ENCODE measurements at places on chromosomes 5 and 9.

GRCh38 chr5:8907168-8907868 is 638.6 kb downstream of the SEMA5A start:
- DNase-seq: peak; percentile 29

- no peak for DNase-seq
These were observed 253.4 kb downstream of the TRPM3 start for GRCh38 chr9:70868041-70868440.

DNA sequence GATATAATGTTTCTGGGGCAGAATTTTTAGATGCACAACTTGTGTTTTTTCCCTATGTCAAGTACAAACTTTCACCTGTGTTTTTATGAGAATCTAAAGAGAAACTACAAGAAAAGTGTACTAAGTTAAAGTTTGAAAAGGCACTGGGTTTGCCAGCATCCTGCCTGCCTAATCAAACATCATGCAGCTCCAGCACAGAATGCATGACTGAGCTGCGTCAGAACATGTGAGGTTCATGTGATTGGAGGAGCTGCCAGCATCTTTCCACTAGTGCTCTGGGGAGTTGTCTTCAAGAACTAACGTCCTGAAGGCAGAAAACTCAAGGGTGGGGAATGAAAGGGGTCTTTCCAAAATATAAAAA is 46.1 kb upstream of the RIC1 start:
- peak; percentile 28 for DNase-seq

- DNase-seq: no peak
These were observed 718.8 kb downstream of the BRINP1 start for GRCh38 chr9:118650417-118650816.

- no peak for DNase-seq
These were observed 277.0 kb downstream of the DIRAS2 start for GRCh38 chr9:90365666-90366065.

GRCh38 chr5:146920351-146920881 is 41.9 kb upstream of the PPP2R2B start:
- DNase-seq: no peak

DNA sequence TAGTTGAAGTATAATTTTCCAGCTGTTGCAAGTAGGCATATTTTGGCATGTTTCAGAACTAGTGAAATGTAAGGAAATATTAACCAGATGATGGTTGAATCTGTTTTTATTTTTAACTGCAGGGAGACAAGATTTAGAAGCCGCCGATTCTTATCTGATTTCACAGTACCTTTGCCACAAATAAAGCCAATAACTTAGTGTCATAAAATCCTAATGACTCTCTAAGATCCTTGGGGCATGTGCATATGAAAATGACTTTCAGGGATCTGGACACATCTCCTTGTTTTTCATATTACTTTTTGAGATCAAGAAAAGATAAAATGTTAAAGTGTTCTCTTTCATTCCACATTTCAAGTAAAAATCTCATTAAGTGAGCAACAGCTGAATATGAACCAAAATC is 125.8 kb upstream of the CNTLN start:
- no peak for DNase-seq

- no peak for DNase-seq
These were observed 68.2 kb upstream of the SPTLC1 start for GRCh38 chr9:92183449-92183848.

DNA sequence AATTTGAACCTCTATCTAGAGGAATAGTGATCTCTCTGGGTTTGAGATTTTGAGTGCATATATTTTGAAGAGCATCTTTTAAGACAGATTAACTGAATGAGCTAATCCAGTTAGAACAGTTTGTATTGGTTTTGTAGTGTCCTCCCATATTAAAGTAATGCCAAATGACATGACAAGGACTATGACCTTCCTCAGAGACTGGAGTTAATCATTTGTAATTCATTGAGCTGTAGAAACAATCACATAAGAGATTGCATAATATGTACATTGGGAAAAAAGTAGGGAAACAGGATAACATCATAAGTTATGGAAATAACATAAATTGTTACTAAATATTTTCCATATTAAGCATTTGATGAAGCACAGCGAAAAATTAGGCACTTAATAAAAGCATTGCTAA is 45.8 kb upstream of the PRDM9 start:
- DNase-seq: no peak

DNA sequence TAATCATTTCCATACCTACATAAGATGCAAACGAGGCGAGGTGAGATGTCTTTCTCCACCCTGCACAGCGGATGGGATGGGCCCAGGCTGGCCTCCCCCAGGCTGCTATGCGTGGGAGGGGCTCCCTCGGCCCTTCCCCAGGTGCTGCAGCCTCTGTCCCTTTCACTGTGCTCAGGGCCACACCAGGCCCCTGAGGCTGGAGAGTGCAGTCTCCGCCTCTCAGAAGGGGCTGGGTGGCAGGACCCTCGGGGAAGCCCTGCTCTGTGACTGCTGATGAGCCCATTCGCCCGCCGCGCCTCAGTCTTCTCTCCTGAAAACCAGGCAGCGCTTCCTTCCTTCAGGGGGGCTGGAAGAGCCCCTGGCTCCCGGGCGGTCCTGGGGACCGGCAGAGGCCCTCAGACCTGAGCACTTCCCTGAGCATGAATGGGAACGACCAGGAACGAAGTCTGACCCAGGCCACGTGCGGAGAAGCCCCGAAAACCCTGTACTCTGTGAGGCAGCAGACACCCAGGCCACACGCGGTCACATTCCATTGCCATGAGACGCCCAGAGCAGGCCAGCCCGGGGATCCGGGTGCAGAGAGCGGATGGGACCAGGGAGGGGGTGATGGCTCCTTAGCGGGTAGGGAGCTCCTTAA is 21.9 kb upstream of the NOTCH1 start:
- peak; percentile 48 for DNase-seq

DNA sequence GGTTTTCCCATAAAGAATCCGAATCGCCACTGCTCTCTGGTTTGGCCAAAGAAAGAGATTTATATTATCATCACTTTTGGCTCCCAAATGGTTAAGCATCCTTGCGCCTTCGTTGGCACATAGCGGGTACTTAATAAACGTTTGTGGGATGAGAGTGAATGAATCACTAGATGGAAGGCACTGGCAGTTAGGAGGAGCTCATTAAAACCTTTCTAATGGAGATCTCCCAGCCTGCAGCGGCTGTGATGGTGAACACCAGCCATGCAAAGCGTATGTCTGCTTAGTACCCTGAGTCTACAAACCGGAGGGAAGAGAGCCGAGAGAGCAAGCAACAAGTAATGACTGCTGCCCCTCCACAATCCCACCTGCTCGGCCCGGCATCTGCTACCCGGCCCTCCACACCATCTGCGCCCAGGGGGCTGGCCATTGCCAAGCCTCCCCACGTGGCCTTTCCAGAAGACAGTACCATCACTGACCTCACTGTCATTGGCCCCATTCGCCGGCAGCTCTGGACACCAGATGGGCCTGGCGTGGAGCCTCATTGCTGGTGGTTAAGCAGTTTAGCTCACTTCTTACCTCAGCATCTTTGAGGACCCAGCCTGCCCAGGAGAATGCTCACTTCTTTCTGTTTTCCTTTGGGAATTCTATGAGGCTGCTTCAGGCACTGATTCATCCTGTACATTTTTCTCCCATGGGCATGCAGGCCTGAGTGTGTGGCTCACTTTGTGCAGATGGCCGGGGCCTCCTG is 39.3 kb upstream of the ANKRD33B start:
- DNase-seq: peak; percentile 99

DNA sequence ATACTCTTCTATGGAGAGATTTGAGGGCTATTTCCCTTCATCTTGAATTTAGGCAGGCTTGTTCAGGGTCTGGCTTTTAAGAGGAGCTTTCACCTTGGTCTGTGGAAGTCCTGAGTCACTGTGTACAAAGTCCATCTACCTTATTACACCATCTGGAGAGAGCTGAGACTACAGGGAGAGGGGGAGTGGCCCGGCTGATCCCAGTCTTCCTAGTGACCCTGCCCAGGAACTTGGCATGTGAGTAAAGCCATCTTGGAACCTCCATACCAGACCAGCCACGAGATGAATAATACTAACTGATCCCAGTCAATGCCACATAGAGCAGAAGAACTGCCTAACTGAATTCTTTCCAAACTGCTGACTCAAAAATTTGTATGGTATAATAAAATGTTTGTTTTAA is 8.4 kb upstream of the IL6ST start:
- DNase-seq: no peak

DNA sequence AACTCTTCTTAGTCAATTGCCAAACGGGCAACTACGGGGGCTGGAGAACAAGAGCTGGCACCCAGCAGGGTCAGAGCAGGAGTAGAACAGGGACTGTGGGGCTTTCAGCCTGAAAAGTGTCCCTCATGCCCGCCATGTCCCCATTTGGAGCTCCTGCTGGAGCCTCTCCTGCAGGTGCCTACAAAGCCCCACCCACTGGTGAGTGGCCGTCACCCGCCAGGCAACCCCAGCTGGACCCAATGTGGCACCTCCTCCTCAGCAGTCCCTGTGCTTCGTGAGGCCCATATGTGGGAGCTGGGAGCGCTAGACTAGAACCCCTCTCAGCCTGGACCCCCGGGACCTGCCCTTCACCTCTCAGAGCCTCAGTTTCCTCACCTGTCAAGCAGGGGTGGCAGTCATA is 40.9 kb downstream of the VAV2 start:
- DNase-seq: no peak

- DNase-seq: no peak
These were observed 427.8 kb upstream of the C9orf72 start for GRCh38 chr9:28001096-28001495.

DNA sequence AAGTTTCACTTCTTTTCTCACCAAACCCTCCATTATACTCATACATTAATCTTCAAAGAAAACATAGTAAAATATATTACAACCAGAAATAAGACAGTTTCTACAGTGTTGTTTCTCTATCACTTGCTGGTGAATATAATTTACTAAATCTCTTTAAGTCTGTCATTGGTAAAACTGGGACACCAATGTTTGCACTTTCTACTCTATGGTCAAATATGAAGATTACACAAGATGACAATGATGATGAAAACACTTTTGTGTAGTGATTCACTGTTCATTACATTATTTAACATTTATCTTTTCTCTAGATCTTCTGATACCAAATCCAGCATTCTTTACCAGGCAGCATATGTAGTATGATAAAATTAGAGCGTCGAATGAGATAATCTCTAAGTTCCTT is 459.1 kb downstream of the DMAC1 start:
- no peak for DNase-seq

DNA sequence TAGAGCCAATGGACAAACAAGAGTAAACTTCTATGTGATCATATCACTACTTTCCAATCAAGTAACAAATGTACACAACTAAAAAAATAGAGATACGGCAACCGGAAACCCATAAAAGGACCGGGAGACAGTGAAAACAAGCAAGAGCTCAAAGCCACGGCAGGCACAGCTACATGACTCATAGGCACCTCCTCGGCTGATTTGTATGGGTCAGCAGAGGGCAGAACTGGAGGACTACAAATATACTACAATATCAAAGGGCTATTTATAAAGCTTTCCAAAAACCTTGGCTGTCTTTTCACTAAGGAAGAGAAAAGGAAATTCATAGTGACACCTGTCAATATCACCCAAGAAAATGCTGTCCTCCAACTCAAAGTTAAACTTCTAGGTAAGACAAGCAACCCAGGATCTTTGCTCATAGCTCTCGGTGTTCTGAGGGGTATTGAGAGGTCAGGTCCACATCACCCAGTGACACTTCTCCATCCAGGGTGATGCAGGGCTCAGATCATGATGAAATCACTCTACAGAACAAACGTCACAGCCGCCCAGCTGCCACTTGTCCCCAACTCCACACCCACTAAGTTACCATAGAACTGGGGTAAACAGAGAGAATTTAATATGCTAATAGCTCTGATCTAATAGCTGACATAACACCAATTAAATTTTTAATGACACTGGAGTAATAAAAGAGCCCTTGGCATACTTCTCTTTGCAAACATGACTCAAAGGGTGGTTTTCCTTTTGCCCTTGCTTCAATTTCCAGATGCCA is 41.3 kb downstream of the PFDN1 start:
- DNase-seq: peak; percentile 71

GRCh38 chr9:136378170-136379002 is 4.9 kb upstream of the CARD9 start:
- no peak for DNase-seq

- no peak for DNase-seq
These were observed 76.1 kb upstream of the SAP30L start for GRCh38 chr5:154369682-154370081.

DNA sequence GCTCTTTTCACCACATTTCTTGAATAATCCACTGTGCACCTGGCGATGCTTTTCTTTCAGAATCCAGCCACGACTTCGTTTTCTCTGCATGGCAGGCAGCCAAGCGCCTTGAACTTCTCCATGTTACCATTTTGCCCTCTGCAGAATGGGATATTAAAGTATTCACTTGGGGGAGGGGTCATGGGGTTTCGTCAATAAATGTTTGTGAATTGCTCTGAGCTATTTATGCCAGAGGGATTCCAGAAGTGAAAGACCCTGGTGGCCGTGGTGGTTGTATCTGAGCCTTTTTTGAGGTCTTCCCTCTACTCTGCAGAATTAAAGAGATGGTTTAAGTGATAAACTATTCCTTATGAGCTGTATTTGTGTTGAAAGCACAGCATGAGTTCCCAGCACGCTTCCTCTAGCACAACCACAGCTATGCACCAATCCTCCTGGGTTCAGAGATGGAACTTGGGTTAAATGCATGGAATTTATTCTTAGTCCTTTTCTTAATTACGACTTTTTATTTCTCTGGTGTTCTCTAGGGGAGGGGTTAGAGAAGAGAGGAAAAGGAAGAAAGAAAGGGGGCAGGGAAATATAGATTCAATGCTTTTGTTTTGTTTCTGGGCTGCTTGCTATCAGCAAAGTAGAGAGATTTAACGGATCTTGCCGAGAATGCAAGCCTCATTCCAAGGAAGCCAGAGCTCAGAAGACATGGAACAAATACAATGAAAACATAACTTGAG is 478.2 kb upstream of the TNC start:
- peak; percentile 92 for DNase-seq

GRCh38 chr5:168193493-168194250 is 97.8 kb upstream of the WWC1 start:
- DNase-seq: no peak

DNA sequence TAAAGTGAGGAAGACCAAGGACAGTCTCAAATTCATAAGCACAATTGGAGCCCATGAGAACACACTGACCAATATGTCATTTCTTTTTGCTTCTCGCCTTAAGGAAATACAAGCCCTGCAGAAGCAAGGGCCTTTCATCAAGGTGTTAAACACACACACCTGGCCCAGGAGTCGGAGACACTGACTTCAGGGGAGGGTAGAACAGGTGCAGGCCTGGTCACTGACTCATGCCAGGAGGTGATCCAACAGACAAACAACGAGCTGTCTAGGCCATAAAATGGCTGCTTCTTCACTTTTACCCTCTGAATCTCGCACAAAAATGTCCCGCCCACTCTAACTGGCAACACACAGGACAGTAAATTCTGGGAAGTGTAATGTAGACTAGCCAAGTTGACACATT is 62.7 kb downstream of the RGMB start:
- DNase-seq: no peak

Data from GM04504 (cell line).